ENCODE measurements at places on chromosomes 6 and 20.

GRCh38 chr6:165751486-165751885, 88.4 kb upstream of the PDE10A start:
- no peak for DNase-seq

DNA sequence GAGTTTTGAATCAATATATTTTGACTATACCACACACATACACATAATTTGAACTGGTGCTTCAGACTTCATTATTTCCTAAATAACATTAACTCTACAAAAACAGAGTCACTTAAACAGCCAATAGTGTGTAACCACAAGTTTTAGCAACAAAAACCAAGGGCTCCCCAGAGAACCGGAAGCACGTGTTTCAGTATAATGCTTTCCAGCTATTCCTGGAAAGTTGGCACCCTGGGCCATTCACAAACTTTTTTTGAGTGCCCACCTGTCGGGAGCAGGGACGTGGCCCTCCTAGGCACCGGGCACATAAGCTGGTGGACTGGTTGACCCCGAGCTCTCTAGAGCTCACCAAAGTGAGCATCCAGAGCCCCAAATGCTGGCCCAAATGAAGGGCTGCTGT, 1.9 kb upstream of the SLC35D3 start:
- DNase-seq: no peak

GRCh38 chr20:9945408-9945807, 89.4 kb upstream of the ANKEF1 start:
- DNase-seq: no peak

- DNase-seq: no peak
Measured at GRCh38 chr20:1932971-1933370, 37.8 kb downstream of the SIRPA start.

- DNase-seq: peak; percentile 56
Measured at GRCh38 chr6:156791320-156791850, 14.2 kb downstream of the ARID1B start.

DNA sequence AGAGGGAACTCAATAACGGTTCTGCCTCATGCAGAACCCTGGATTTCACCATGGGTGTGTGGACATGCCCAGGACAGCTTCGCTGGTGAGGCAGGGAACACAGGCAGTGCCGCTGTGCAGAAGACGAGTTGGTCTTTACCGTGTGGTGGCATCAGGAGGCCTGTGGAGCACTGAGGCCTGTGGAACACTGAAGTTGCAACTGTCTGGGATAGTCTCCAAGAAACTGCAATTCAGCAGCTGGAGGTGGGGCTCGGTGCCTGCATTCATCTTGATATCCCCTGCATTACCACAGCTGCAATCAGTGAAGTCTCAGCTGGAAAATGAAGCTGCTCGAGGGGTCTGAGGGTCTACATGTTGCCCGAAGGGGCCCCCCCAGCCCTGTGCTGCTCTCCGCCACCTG, 202.4 kb upstream of the CDH4 start:
- DNase-seq: no peak

- no peak for DNase-seq
Measured at GRCh38 chr6:12916006-12916405, 199.4 kb downstream of the PHACTR1 start.

DNA sequence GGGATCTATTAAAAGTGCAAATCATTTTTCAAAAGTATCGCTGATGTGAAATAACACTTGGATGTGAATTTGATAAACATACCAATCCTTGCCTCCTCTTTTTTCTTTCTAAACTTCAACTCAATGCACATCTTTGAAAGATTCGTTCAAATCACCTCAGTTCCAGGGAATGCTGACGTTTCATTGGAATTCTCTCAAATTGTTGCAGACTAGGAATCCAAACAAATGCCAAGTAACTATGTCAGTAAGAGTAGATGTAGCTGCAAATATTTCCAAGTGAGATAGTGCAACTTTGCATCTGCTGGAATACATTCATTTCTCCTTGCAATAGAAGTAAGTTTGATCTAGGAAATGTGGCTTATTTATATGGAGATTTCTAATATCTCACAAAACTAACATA, 220.7 kb downstream of the FUT9 start:
- DNase-seq: no peak

DNA sequence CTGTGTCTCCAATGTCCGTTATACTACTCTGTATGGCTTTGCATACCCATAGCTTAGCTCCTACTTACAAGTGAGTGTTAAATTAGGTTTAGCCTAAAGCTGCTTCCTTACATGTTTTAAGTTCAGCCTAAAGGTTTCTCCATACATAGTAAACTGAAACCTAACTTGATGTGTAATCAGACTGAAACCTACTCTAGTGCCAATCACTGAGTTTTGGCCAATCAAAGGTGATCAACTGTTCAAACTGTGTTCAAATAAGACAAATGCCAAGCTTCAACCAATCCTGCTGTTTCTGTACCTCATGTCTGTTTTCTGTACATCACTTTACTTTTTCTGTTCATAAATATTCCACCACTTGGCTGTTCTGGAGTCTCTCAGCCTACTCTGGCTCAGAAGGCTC, 20.0 kb downstream of the HLA-DOA start:
- no peak for DNase-seq

DNA sequence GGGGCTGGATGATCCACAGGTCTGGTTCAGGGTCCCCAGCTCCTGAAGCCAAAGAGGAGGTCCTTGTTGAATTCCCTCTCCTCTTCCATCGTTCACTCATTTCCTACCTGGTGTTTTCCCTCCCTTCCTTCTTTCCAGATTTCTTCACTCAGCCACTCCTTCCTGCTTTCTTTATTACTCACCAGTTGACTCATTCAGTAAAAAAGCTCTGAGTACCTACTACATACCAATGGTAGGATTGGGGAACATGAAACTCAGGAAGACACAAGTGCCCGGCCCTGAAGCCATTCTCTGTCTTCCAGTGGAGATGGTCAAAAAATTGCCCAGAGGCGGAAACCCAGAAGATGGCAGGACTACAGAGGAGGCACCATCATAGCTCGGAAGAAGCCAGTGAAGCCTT, 11.9 kb upstream of the NSFL1C start:
- no peak for DNase-seq

GRCh38 chr6:100304575-100304974, 160.1 kb downstream of the SIM1 start:
- no peak for DNase-seq

GRCh38 chr6:144439016-144439415, 153.9 kb downstream of the UTRN start:
- DNase-seq: no peak

DNA sequence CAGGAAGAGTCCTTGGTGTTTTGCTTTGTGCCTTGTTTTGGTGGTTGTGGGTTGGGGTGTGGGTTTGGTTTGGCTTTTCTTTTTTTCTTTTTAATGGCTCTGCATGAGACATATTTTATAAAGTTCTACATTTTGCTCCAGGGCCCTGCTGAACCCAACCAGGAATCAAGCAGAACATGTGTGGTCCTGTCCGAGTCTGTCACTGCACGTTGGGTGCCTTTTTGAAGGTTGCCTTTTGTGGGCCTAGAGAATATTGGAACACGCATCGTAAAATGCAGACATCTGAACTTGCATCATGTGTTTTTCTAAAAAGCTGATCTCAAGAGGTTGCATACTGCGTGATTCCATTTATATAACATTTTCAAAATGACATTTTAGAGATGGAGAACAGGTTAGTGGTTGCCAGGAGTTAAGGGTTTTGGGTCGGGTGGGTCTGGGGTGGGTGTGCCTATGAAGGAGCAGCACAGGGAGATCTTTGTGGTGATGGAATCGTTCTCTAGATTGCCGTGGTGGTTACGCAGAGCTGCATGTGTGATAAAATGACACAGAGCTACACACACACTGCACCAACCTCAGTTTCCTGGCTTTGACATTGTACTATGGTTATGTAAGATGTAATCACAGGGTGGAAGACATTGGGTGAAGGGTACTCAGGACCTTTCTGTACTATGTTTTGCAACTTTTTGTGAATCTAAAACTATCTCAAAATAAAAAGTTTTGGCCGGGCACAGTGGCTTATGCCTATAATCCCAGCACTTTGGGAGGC, 80.2 kb downstream of the EYA2 start:
- no peak for DNase-seq

- no peak for DNase-seq
Measured at GRCh38 chr6:116467514-116467913, 6.3 kb downstream of the CALHM6 start.

DNA sequence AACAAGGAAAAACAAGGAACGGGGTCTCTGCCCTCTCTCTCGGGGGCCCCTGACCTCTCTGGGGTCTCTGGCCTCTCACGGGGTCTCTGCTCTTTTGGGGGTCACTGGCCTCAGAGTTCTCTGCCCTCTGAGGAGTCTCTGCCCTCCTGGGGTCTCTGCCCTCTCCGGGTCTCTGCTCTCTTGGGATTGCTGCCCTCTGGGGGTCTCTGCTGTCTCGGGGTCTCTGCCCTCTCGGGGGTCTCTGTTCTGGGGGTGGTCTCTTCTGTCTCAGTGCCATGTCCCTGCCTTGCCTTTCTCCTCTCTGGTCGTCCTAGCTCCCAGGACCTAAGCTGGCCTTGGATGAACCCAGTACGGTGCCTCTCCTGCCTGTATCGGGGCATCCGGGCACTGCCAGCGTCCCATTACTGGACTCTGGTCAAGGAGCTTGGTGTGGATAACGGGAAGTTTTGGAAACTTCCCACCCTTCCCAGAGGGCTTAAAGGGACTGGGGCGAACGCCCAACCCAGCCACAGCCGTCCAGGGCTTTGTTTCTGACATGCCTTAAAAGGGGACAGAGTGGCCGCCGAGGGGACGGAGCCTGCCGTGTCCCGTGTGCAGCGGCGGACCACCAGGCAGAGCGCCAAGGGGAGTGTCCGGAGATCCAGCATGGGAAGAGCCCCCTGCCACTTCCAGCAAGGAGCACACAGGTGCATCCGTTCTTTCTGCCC, 24.7 kb upstream of the MRGBP start:
- DNase-seq: no peak

DNA sequence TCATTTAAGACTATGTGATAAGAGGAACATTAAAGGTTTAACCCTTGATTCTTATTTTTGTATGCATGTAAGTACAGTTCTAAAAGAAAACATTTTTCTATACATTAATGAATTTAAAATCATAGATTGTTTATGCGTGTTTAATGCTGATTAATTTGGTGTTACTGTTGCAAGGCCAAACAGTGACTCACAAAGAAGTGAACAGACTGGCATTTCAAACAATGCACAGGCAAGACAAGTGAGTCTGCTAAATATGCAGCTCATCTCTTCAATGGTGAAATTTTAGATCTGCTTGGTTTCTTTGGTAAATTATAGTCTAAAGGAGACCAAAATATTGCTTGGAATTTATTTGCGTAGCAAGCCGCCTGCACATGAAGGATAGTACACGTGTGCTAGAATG, 417.4 kb upstream of the SOX4 start:
- DNase-seq: no peak

- peak; percentile 53 for DNase-seq
Measured at GRCh38 chr20:48928832-48929725, 7.6 kb downstream of the ARFGEF2 start.

DNA sequence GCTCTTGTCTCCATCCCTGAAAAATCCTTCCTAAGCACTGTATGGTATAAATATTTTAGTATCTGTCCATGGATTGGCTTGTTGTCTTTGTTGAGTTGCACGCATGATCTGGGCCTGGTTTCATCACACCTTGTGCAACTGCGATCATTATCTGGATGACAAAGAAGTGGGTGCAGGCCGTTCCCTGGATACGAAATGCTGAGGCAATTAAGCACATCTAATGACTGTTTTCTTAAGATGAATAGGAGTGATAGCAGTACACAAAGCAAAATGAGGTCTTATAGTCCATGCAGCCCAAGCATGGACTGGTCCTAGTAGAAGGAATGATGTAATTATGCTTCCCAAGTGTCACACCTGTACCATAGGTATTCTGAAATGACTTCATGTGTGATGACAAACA, 47.8 kb downstream of the SLC35D3 start:
- no peak for DNase-seq

DNA sequence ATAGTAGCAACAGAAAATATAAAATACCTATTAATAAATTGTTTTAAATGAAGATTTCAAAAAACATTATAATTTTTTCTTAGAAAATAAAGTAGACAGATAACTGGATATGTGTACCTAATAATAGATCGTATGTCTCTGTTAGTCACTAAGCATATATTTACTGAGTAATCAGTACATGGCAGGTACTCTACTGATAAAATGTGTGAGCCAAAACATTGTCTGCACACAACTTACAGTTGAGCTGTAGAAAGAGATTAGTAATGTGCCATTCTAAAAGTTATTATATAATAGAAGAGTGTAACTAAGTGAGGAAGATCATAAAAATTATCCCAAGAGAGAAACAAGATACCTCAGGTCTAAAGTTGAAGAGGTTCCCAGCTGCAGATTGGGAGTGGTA, 929.9 kb upstream of the EPHA7 start:
- DNase-seq: no peak

GRCh38 chr6:139522511-139523220, 148.2 kb upstream of the CITED2 start:
- DNase-seq: no peak

DNA sequence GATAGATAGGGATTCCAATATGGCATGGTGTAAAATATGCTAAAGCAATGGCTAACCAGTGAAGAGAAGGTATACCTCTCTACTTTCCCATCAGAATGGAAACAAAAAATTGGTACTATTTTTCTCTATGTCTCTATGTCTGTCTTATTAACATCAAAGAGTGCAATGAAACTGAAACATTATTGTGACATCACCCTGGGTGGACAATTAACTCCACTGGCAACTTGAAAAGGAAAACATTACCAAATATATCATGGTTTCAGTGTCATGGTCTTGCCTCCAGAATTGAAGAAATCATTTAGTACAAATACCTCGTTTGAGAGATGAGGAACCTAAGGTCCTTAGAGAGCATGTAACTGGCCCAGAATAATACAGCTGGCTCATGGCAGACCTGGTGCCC, 1132.5 kb upstream of the MAP3K7 start:
- DNase-seq: no peak

DNA sequence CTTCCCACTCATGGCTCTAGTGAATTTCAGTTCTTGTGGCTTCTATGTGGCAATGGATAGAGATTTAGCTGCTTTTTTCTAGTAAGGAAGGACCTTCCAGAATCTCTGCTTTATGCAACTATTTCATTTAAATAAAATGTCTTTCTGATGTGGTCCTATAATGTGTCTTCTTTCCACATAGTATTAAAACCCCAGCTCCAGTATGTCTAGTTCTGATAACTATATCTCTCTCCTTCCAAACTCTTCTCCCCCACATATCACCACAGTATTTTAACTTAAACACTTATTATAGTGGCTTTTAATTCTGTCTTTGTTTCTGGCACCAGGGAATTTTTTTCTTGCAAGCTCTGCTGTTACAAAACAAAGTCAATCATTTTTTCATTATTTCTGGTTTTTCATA, 40.6 kb upstream of the SUMO4 start:
- DNase-seq: no peak

DNA sequence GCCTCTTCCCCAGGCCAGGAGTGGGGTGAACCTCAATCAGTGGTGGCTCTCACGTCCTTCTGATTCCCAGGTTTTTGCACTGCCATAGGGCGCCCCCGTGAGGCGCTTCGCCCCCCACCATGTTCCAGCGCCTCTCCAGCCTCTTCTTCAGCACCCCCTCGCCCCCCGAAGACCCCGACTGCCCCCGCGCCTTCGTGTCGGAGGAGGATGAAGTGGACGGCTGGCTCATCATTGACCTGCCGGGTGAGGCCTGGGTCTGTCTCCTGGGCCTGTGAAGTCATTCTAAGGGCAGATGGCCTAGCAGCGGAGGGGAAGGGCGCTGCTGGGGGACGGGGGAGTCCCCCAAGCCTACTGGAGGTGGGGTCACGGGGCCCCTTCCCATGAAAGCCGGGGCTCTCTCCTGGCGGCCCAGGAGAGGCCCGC, 4.5 kb downstream of the TP53INP2 start:
- DNase-seq: peak; percentile 29

GRCh38 chr6:124053315-124053714, 249.7 kb downstream of the NKAIN2 start:
- no peak for DNase-seq

GRCh38 chr6:103105686-103106085, 1712.2 kb downstream of the GRIK2 start:
- DNase-seq: no peak
